ENCODE measurements at places on chromosomes 6 and 20.

DNA sequence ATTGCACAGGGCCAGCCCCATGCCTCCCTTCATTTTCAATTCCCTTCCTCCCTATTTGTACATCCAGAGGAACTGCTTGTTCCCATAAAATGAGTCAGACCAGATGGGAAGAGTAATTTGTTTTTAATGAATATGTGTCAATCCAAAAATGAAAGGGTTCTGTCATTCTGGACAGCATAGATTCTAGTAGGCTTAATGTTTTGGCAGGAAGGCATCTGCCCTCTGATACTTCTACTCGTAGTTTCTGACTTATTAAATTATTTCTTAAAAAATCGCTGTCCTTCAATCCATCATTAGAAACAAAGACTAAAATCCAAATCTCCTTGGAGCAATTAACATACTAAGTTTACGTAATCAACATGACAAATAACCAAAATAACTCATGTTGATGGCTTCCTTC lies 665.5 kb downstream of the TENT5A start:
- H3K4me1 ChIP-seq = no peaks in the 10 kb centered on the region
- no peaks in the 10 kb centered on the region for H3K36me3 ChIP-seq
- no peaks in the 10 kb centered on the region for H3K27me3 ChIP-seq
- H3K27ac ChIP-seq = peak overlapping the region; percentile 39

DNA sequence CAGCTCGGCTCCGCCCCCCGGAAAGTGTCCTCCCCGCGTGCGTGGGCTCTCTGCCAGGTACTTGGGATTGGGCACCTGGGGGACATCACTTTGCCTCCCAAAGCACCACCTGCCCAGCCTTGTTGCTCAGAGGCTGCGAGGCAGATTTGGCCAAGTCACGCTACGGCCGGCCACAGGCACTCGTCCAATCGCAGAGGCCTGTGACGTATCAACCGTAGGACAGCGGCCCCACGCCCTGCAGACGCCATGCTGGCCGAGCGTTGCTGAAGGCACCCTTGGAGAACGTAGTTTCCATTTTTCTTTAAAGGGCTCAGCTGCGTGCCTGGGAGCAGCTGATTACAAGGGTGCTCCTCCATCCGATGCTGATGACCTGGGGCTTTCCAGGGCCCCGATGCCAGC lies 3.1 kb downstream of the NTSR1 start:
- no peak for DNase-seq
- no peak overlapping the region for H3K27ac ChIP-seq
- peaks cover 5% of the 10 kb centered on the region for H3K27me3 ChIP-seq
- no peaks in the 10 kb centered on the region for H3K36me3 ChIP-seq
- peaks cover 24% of the 10 kb centered on the region for H3K4me1 ChIP-seq

DNA sequence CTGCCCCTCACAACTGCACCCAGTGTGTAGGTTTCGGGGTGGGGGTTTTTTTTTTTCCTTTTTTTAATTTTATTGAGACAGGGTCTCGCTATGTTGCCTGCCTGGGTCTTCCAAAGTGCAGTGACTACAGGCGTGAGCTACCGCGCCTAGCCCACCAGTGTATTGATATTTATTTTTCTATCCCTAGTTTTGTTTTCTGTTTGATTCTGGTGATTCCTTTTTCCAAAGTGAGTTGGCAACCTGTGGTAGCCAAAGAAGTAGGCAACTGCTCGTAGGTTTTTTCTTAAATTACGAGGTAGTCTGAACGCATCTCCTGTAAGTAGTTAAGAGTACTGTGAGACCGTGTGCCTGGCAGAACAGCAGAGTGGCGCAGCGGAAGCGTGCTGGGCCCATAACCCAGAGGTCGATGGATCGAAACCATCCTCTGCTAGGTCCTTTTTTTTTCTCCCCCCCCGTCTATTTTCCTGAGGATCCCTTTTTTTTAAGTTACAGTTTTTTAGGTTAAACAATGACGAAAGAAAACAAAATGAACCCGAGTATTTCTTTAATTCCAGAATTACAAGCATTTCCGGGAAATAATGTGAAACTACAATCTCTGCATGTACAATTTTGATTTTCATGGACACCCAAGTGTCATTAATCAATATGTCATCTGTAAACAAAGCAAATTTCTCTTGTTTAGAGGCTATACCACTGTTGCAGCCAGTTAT lies 78.7 kb upstream of the BTN3A2 start:
- H3K27me3 ChIP-seq = no peaks in the 10 kb centered on the region
- H3K36me3 ChIP-seq = no peaks in the 10 kb centered on the region
- H3K4me1 ChIP-seq = peaks cover 27% of the 10 kb centered on the region
- DNase-seq = peak; percentile 83
- peak overlapping the region; percentile 58 for H3K4me3 ChIP-seq
- H3K27ac ChIP-seq = peak overlapping the region; percentile 91

GRCh38 chr20:20843982-20844381 lies 131.5 kb upstream of the RALGAPA2 start:
- no peak overlapping the region for H3K4me3 ChIP-seq
- no peaks in the 10 kb centered on the region for H3K27me3 ChIP-seq
- no peaks in the 10 kb centered on the region for H3K4me1 ChIP-seq
- H3K36me3 ChIP-seq = no peaks in the 10 kb centered on the region
- H3K27ac ChIP-seq = no peak overlapping the region

DNA sequence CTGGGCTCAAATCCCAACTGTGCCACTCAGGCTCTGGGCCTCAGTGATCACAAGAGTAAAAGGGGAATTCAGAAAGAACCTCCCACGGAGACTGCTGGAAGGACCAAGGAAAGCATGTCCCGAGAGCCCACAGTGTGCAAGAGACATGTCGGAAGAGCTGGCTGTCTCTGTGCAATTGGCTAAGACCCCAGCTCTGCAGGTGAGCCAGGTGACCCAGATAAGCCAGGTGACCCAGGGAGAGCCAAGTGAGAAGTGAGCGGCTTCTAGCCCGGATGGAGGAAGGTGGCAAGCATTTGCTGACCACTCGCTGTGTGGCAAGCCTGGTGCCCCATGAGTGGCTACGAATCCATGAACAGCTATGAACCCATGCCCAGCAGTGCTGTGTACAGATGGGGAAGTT lies 59.1 kb downstream of the RIPOR3 start:
- H3K4me1 ChIP-seq = peaks cover 18% of the 10 kb centered on the region
- no peaks in the 10 kb centered on the region for H3K27me3 ChIP-seq
- DNase-seq = no peak
- H3K36me3 ChIP-seq = no peaks in the 10 kb centered on the region
- no peak overlapping the region for H3K4me3 ChIP-seq

DNA sequence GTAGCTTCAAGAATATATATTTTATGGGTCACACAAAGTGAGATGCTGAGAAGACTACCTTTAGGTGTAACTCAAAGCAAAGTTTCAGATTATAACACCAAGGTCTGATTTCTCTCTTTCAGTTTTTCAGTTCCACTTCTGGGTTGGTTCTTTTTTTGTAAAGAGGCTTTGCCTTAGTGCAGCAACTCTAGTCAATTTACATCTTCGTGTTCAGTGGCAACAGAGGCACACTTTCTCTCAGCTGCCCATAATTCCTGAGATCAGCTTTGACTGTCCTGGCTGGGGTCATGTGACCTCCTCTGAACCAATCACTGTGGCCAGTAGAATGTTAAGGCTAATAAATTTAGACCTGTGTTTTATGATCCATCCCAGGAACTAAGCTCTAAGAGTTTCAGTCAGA lies 120.2 kb downstream of the TINAG start:
- H3K4me3 ChIP-seq = no peak overlapping the region
- H3K27me3 ChIP-seq = no peaks in the 10 kb centered on the region
- no peak overlapping the region for H3K27ac ChIP-seq

DNA sequence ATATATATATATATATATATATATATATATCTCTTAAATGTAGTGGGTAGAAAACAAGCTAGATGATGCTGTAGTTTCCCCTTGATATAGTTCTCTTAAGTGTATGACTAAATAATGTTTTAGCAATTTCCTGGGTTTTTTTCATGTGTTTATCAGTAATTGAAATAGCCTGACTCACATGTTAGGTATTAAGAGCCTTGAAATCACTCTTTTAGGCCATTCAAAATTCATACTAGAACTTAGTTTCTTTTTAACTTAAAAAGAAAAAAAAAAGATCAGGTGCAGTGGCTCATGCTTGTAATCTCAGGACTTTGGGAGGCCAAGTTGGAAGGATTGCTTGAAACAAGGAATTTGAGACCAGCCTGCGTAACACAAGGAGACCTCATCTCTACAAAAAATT lies 44.1 kb downstream of the NKX2-4 start:
- H3K4me1 ChIP-seq = no peaks in the 10 kb centered on the region
- H3K36me3 ChIP-seq = peaks cover 44% of the 10 kb centered on the region
- no peaks in the 10 kb centered on the region for H3K27me3 ChIP-seq
- no peak for DNase-seq

DNA sequence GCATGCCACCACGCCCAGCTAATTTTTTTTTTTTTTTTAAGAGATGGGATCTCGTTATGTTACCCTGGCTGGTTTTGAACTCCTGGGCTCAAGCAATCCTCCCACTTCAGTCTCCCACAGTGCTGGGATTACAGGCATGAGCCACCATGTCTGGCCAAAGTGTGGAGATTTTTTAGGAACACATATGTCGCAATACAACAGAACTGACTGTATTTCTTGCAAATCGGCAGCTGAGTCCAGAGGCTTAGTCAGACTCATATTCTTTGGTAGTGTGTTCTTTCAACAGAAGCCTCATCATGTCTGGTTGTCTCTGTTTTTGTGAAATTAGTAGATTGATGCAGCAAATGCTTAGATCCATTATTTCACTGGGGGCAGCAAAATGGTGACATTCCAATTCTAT lies 23.9 kb upstream of the CD164 start:
- no peaks in the 10 kb centered on the region for H3K36me3 ChIP-seq
- DNase-seq = no peak
- no peaks in the 10 kb centered on the region for H3K4me1 ChIP-seq
- H3K4me3 ChIP-seq = no peak overlapping the region

- H3K4me3 ChIP-seq = peak overlapping the region; percentile 2
- DNase-seq = no peak
These were observed 65.0 kb upstream of the EEF1A1 start for GRCh38 chr6:73585566-73586415.

DNA sequence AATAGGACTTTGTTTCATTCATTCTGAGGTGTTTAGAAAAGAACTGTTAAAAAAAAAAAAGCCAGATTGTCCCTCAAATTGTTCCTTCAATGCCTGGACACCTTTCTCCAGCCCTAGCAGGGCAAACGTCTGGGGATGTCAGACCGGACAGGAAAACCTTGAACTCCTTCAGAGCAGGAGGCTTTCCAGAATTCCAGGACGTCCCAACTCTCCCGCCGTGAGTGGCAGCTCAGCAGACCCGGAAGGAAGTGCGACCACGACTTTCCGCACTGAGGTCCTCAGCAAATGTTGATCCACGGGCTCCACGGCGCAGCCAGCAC lies 139.1 kb downstream of the DLL1 start:
- H3K36me3 ChIP-seq = no peaks in the 10 kb centered on the region
- H3K4me1 ChIP-seq = peaks cover 37% of the 10 kb centered on the region
- H3K27ac ChIP-seq = peak overlapping the region; percentile 72
- no peak overlapping the region for H3K4me3 ChIP-seq

DNA sequence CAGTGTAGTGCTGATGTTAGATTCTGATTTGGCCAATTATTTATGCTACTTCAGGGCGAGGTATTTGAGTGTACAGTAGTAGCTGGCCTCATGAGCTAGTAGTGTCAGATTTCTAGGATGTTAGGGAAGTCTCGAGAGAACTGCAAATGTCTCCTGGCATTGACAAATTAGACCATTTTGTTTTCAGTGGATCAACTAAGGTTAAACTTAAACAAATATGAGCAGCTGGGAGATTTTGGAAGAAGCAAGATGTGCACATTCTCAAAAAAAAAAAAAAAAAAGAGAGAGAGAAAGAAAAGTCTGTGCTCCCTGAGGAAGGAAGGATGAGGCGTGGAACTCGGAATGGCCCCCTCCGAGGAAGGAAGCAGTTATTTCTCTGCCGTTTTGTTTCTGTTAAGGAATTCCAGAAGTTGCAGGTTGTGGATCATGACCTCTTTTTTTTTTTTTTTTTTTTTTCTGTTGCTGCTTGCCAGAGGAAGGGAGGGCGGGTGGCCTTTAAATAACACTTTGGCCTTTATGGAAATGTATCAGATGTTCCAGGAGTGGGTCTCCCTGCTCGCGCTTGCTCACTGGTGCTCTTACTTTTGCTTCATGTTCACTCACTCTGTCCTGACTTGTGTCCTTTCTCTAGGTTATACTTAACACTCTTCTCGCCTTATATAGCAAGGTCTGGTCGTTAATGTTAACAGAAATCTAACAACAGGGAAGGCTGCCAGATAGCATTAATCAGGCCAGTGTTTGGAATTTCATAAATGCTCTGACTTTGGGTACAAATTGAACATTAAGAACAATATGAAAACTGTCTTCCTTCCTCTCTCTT lies 124.4 kb downstream of the TCP11 start:
- H3K27me3 ChIP-seq = no peaks in the 10 kb centered on the region
- no peaks in the 10 kb centered on the region for H3K36me3 ChIP-seq
- peak overlapping the region; percentile 90 for H3K27ac ChIP-seq

GRCh38 chr20:48706710-48707365 lies 121.0 kb downstream of the PREX1 start:
- no peak for DNase-seq
- H3K4me1 ChIP-seq = peaks cover 35% of the 10 kb centered on the region
- H3K27ac ChIP-seq = peak overlapping the region; percentile 24

GRCh38 chr6:16349544-16349943 lies 111.2 kb downstream of the GMPR start:
- H3K4me3 ChIP-seq = no peak overlapping the region
- no peak overlapping the region for H3K27ac ChIP-seq
- peaks cover 24% of the 10 kb centered on the region for H3K4me1 ChIP-seq
- no peaks in the 10 kb centered on the region for H3K36me3 ChIP-seq

- H3K4me3 ChIP-seq = peak within 1 kb of the TSS; percentile 88
- DNase-seq = peak; percentile 97
- no peaks in the 10 kb centered on the region for H3K4me1 ChIP-seq
- peaks cover 30% of the 10 kb centered on the region for H3K36me3 ChIP-seq
- H3K27ac ChIP-seq = peak within 1 kb of the TSS; percentile 95
- H3K27me3 ChIP-seq = no peaks in the 10 kb centered on the region
These were observed at the start of gene CCN2 for GRCh38 chr6:131950767-131951575. CCN2 (minus strand) TSS chr6:131951372; CDS start chr6:131951172, 200 bp downstream.

GRCh38 chr20:16601047-16601446 lies 27.8 kb upstream of the KIF16B start:
- DNase-seq = no peak
- no peaks in the 10 kb centered on the region for H3K4me1 ChIP-seq
- H3K27me3 ChIP-seq = no peaks in the 10 kb centered on the region
- no peak overlapping the region for H3K4me3 ChIP-seq

GRCh38 chr20:957544-957943 lies 41.4 kb upstream of the ANGPT4 start:
- no peak for DNase-seq
- H3K4me1 ChIP-seq = no peaks in the 10 kb centered on the region
- H3K27ac ChIP-seq = no peak overlapping the region
- no peak overlapping the region for H3K4me3 ChIP-seq
- H3K36me3 ChIP-seq = no peaks in the 10 kb centered on the region
